ENCODE measurements at places on chromosomes 13 and 19.

DNA sequence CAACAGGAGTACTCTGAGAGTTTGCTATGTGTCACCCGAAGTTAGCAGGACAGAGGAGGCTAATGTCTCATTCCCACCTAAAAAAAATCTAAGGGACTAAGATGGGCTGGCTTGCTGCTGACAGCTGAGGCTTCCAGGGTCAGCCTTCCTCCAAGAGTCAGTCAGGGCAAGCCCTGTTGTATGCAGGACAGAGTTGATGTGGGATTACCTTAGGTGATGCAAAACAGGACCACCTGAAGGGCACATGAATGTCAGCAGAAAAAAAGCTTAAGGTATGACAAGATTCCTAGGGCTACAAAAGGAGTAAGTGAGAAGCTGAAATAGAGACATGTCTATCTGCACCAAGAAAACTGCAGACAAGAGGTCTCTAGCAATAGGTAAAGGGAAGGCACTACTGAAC lies 151.5 kb downstream of the NHLRC3 start:
- no peak for DNase-seq

- DNase-seq = no peak
Observed at GRCh38 chr13:95185311-95185710, 115.9 kb downstream of the ABCC4 start.

GRCh38 chr19:18460900-18461299 lies 23.0 kb upstream of the ISYNA1 start:
- no peak for DNase-seq

DNA sequence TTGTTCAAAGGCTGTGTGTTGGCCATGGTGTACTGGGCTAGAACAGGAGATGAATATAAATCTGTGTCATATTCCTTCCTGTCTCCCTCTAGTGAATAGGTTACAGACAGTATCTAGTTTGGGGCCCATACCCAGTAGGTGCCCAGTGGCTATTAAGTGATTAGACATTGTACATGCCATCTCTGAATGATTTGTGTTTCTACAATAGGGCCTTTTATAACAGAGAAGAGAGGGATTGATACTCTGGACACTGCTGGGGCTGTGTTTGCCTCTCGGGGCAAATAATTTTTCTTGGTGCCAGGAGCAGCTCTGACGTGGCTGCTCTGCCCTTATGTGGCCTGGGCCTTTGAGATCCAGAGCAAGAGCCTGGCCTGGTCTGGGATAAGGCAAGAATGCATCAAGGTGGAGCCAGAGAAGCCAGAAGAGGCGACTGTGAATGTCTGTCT lies 403.1 kb downstream of the SPRY2 start:
- no peak for DNase-seq

GRCh38 chr13:98143601-98144026 lies 720 bp downstream of the FARP1 start:
- DNase-seq = no peak

DNA sequence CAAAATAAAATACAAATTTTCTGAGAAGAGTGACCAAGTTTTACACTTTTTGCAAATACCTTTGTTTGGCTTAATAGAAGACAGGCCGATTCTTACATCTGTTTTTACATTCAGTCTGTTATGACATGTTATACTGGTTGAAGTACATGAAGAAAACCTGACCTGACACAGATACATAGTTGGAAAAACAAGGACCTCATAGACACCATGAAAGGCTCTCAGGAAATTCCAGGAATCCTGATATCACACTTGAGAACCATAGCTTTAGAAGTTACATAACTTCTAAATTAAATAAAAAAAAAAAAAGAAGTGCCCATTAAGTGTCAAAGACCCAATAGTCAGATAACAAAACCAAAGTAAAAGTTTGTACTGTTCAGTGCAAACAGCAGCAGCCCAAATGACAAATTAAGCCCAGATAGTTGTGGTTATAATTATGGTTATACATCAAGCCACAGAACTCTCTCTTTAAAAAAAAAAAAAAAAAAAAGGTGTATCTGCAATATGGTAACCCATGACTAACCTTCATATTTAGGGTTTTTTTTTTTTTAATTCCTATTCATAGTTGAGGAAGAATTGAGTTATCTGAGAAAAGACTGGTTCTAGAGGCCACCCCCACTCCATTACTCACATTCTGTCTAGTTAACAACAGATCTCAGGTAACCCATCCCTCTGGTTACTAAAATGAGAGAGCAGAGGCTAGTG lies 19.8 kb downstream of the RBM26 start:
- DNase-seq = no peak

DNA sequence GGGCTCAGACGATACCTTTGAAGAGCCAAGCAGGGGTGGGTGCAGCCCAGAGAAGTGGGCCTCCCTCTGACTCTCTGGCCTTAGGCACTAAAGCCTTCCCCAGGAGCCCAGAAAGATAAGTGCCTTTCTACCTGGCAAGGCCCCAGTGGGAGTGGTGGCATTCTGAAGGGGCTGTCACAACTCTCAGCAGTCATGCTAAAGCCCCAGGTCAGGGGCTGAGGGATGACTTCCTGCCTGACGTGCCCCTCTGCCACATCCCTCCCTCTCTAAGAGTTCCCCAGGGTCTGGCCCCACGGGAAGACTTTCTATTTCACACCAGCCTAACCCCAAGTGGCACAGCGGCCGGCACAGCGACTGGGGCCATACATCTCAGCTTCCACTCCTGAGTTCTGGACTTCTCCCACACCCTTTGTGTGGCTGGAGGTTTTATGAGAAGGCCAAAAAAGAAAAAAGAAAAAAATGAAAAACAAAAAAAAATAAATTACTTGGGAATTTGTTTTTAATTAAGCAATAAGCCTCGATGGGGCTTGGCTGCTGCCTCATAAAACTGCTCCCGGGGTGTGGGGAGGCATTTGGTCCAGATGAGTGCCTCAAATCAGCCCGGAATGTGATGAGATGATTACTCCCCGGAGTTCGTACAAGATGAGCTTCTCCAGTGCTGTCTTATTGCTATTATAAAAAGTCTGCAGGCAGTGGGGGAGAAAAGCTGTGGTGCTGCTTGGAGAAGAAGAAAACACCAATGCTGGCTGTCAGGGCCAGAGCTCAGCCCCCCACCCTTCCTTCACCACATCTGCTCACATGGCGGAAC lies 28.5 kb upstream of the PLEKHF1 start:
- no peak for DNase-seq

- DNase-seq = no peak
Observed at GRCh38 chr13:95741584-95742563, 64.9 kb downstream of the DNAJC3 start.

- no peak for DNase-seq
Observed at GRCh38 chr19:16326401-16327168, 2.0 kb downstream of the KLF2 start.

DNA sequence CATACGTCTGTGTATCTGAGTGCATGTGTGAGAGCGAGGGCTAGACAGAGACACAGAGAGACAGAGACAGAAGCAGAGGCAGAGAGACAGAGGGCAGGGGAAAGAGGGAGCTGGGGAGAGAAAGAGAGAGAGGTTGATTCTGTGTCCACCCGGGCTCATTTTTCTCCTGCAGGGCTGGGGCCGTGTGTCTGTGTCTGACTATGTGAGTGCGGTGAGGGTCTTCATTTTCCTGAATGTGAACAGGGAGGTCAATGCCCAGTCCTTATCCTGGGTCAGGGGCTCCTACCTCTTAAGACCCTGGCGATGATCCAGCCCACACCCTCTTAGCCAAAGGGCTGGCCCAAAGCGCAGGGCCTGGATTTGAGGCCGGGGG lies 17.7 kb downstream of the LRRC4B start:
- DNase-seq = no peak

DNA sequence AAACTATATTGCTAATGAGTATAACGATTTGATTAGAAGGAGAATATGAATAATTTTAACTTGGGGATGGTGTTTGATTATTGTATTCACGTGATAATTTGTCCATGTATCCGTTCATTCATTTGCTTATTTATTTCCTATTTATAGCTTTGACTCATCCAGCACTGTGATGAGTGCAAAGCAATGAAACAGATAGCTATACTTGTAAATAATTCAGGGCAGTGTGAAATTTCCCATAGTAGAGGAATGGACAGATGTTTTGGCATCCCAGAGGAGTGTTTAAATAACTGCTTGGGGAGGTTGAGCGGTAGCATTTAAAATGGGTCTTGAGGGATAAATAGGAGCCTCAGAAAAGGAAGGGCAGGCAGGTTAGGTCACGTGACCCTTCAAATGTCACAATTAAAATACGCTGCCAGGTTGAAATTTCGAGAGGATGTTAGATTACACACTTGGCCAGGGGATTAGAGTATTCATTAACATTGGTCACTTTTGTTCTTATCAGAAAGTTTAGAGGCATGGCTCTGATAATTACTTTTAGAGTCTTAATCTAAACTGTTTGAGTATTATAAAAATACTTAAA lies 14.7 kb downstream of the FGF9 start:
- DNase-seq = no peak

Data from DND-41 (cell line).